ENCODE measurements at places on chromosomes 5 and 9.
A peak's percentile ranks its signal among the peaks of the same experiment; 100 is the strongest.

DNA sequence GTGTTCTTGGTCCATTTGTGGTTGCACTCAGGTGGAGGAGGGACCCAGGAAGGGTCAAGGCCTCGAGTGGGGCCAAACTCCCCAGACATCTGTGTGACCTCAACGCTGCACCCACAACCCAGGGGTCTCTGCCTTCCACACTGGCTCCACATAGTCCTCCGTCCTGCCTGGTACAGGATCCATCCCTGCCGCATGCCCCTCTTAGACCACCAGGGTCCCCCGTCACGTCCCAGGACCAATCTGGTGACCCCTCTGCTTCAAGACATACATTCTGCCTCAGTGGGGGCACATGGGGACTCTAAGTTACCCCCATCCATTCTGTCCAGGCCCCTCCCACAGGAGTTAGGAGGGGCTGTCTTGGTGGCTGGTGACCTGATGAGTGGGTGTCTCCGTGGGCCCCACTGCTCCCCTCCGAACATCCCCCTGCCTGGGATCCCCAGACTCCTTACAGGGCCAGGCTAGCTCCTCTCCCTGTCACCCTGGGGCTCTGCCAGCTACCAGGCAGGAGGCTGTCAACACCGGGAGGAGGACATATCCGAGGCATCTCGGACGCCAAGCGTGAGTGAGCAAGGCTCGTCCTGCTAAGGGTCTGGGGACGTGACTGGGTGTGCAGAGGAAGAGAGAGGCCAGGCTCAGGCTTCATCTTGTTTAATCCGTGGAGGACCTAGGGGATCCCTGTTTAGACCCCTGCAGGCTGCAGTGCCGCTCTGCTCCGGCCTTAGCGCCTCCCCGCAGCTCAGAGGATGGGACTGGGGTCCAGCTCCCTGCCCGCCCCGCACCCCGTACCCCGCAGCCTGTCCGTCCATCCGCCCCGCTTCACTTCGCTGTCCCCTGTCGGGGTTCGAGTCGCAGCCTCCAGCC is 32.3 kb downstream of the TSPAN17 start:
- no peak overlapping the region for H3K4me3 ChIP-seq
- H3K36me3 ChIP-seq: no peaks in the 10 kb centered on the region
- H3K27me3 ChIP-seq: no peaks in the 10 kb centered on the region
- no peak overlapping the region for H3K27ac ChIP-seq
- H3K4me1 ChIP-seq: no peaks in the 10 kb centered on the region
- DNase-seq: no peak

GRCh38 chr5:35671541-35672295 is 54.1 kb downstream of the SPEF2 start:
- DNase-seq: no peak
- H3K27me3 ChIP-seq: no peaks in the 10 kb centered on the region
- H3K4me1 ChIP-seq: no peaks in the 10 kb centered on the region
- H3K27ac ChIP-seq: no peak overlapping the region
- H3K36me3 ChIP-seq: no peaks in the 10 kb centered on the region
- no peak overlapping the region for H3K4me3 ChIP-seq

- peaks cover 9% of the 10 kb centered on the region for H3K4me1 ChIP-seq
- no peak for DNase-seq
- no peaks in the 10 kb centered on the region for H3K27me3 ChIP-seq
These were observed 26.9 kb upstream of the CCNG1 start for GRCh38 chr5:163410505-163410904.

DNA sequence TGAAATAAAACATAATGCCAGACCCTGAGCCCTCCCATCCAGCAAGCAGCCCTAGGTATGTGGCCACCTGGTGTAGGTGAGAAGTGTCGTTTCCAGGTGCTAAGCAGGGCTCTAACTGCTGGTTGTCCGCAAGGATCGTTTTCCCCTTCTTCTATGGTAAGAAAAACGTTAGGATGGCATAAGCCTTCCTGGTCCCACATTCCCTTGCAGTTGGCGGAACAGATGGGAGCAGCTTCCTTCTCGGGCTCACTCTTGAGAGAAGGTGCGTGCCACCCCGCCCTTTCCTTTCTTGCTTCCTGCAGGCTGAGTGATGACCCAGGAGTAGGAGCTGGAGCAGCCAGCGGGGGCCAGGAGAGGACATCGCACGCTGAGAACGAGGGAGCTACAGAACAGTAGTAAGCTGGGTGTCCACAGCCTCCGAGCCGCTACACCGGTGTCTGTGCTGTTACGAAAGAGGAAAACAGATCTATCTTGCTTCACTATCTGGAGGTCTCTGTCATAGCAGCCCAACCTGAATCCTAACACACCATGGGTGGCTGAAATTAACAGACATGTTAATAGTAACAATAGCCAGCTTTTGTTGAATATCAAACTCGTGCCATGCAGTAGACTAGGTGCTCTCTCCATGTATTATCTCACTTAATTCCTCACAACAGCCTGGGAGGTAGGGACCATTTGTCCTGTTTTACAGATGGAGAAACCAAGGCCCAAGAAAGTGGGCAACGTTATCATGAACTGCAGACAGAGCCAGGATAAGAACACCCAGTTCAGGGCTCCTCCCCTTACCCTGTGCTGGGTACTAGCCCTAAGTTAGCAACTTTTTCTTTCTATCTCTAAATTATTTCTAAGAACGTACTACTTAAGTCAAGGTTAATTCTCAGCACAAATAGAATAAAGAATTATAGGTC is 139.8 kb downstream of the COL23A1 start:
- no peaks in the 10 kb centered on the region for H3K36me3 ChIP-seq
- H3K27ac ChIP-seq: no peak overlapping the region
- no peak overlapping the region for H3K4me3 ChIP-seq
- H3K4me1 ChIP-seq: no peaks in the 10 kb centered on the region

DNA sequence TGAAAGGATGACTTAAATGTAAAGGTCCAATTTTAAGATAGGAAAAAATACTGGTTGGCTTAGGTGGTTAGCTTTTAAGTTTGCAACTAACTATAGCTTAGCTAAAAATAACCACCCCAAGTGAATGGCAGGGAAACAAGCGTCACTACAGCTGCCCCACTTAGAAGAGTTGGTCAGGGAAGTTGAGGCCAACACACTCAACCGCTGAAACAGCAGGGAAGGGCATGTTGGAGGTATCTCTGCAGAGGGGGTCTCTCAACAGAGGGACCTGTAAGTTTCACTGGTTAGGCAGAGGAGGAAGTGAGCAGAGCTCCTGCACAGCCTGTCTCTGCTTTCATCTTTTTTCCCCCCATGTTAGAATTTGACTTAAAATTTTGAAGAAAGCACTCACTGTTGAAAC is 75.3 kb downstream of the LHFPL2 start:
- DNase-seq: no peak
- H3K27ac ChIP-seq: no peak overlapping the region
- no peaks in the 10 kb centered on the region for H3K27me3 ChIP-seq
- H3K4me1 ChIP-seq: peaks cover 25% of the 10 kb centered on the region

- H3K27me3 ChIP-seq: no peaks in the 10 kb centered on the region
- peaks cover 65% of the 10 kb centered on the region for H3K4me1 ChIP-seq
- peak overlapping the region; percentile 77 for H3K27ac ChIP-seq
- DNase-seq: no peak
- peak overlapping the region; percentile 59 for H3K4me3 ChIP-seq
- no peaks in the 10 kb centered on the region for H3K36me3 ChIP-seq
These were observed 95.3 kb downstream of the ZNF608 start for GRCh38 chr5:124650951-124651662.

DNA sequence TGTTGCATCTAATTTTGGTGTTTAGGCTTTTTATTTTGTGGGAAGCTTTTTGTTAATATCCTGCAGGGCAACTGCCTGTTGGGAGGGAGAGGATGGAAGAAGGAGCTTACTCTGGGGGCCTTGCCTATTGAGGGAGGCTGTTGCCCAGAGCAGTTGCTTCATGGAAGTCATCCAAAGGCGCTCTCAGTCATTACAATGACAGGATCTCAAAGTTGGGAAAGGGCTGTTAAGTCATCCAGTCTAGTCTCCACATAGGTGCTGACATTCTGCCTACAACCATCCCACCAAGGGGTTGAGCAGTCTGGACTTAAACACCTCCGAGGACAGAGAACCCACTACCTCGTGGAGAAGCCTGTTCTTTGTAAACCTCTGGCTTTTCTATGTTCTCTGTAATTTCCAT is 13.2 kb downstream of the SAP30L start:
- H3K27me3 ChIP-seq: no peaks in the 10 kb centered on the region
- no peaks in the 10 kb centered on the region for H3K36me3 ChIP-seq
- DNase-seq: no peak
- no peak overlapping the region for H3K27ac ChIP-seq
- H3K4me3 ChIP-seq: no peak overlapping the region
- no peaks in the 10 kb centered on the region for H3K4me1 ChIP-seq

DNA sequence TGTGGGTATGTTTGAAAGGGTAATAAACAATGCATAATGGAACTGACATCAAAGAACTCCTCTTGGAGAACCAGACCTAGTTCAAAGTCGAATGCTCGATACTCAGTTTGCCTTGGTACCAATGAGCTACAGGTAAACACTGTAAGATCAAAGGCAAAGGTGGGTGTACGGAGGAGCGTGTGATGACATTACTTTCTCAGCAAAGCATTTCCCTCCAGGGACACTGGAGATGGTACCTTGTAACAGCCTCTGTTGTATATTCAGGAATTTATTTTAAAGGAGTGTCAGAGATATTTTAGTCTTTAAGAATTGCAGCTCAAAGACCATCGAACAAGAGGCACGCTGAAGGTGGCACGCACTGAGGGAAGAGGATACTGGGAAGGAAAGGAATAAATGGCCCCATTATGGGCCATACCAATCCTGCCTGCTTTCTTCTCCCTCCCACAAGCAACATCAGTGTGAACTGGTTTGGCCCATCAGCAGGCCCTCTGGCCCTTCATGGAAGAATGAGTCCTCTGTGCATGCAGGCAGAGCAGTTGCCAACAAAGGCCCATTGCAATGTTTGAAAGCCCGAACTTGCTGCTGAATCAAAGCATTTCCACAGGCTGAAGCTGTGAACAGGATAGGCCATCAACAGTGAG is 410.2 kb downstream of the ACTL7B start:
- H3K36me3 ChIP-seq: no peaks in the 10 kb centered on the region
- no peak overlapping the region for H3K4me3 ChIP-seq
- H3K27ac ChIP-seq: no peak overlapping the region
- H3K4me1 ChIP-seq: peaks cover 24% of the 10 kb centered on the region

- DNase-seq: no peak
- no peaks in the 10 kb centered on the region for H3K36me3 ChIP-seq
- H3K4me1 ChIP-seq: peaks cover 42% of the 10 kb centered on the region
- no peaks in the 10 kb centered on the region for H3K27me3 ChIP-seq
- peak overlapping the region; percentile 43 for H3K4me3 ChIP-seq
- H3K27ac ChIP-seq: peak overlapping the region; percentile 75
These were observed 191.8 kb downstream of the CD180 start for GRCh38 chr5:67004730-67005350.

DNA sequence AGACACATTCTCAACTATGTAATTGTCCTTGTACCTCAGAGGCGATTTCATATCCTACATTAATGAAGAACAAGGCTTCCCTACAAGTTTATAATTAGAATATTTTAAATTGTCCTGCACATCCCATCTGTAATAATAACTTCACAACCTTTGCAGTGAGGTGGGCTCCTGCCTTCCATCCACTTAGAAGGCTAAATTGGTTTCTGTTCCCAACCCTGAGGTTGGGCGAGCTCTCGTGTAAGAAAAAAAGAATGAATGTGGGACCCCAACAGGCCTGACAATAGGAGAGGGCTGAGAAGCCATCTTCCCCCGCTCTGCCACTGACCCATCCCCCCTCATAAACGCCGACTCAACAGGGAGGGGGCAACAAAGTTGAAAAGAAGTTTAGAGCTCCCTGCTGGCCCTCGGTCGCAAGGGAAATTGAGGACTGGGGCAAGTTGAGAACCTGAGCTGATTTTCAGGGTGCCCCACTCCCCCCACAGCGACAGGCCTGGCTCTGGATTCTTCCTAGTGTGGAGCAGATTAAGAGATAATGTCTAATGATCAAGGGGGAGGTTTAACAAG is 9.4 kb downstream of the BARHL1 start:
- no peak overlapping the region for H3K4me3 ChIP-seq
- H3K27me3 ChIP-seq: peaks cover 38% of the 10 kb centered on the region
- H3K27ac ChIP-seq: no peak overlapping the region
- H3K4me1 ChIP-seq: peaks cover 7% of the 10 kb centered on the region
- no peak for DNase-seq

- H3K36me3 ChIP-seq: no peaks in the 10 kb centered on the region
- H3K4me3 ChIP-seq: no peak overlapping the region
- no peaks in the 10 kb centered on the region for H3K4me1 ChIP-seq
- H3K27ac ChIP-seq: no peak overlapping the region
- no peaks in the 10 kb centered on the region for H3K27me3 ChIP-seq
These were observed 29.1 kb downstream of the KCNIP1 start for GRCh38 chr5:170532935-170533334.
